ENCODE measurements at places on chromosomes 11 and 22.

DNA sequence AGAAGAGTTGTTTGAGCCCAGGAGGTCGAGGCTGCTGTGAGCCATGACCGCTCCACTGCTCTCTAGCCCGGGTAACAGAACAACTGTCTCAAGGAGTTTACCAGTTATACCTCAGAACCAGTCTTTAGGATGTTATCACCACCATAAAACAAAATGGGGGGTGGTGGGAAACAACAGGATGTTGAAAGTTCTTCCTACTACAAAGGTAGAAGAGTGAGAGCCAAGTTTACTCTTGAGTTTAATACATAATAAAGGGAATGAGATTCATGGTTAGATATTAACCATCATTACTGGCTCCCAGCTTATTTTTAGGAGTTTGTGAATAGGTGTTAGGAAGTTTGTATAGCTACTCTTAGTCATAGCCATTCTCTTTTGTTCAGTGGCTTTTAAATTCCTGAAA is 78.8 kb upstream of the HORMAD2 start:
- DNase-seq, result no peak

- no peak for DNase-seq
These were observed 83.5 kb downstream of the SNX19 start for GRCh38 chr11:130832566-130833425.

DNA sequence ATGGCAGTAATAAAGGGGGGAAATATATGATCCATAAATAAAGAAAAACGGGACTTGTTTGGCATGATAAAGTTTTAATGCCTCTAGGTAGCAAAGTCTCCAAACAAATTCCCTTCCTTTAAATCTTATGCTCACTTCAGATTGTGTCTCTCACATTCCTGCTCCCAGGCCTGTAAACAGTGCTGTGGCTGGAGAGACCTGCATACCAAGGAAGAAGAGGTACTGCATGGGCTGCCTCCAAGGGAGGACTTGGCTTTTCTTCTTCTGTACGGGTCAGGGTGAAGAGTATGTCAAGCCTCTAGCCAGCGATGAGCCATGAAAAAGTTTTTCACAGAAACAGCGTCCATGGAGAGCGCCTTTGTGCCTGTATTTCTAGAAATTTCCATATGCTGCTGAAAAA is 161.8 kb downstream of the KIRREL3 start:
- DNase-seq, result no peak

- no peak for DNase-seq
These were observed 29.9 kb downstream of the NADSYN1 start for GRCh38 chr11:71482746-71483364.

DNA sequence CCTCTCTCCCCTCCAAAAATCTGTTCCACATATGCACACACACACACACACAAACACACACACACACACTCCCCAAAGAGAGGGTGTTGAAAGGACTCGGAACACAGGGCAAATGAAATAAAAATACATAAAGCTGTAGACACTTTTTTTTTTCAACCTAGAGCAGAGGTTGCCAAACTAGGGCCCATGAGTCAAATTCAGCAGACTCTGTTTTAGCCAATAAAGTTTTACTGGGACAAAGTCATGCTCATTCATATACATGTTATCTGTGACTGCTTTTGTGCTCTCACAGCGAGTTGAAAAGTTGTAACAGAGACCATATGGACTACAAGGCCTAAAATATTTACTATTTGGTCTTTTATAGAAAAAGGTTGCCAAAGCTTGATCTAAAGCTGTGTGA is 8.9 kb downstream of the IMMP1L start:
- no peak for DNase-seq

GRCh38 chr11:69552951-69553350 is 71.5 kb downstream of the LINC01488 start:
- DNase-seq, result no peak

DNA sequence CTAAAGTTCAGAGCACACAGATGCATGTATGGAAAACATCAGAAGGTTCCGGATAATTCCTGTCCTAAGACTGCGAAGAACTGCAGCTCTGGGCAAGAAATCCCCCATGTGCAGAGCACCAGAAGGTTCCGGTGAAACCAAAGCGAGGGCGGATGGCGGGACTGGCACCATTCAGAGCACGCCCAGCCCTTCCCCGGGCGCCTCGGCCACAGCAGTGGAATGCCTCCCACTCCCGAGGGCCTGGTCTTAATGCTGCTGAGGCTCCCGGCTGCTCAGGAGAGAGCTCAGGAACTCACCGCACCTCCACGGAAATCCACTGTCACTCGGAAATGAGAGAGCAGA is 43.1 kb downstream of the BRD1 start:
- peak; percentile 77 for DNase-seq

DNA sequence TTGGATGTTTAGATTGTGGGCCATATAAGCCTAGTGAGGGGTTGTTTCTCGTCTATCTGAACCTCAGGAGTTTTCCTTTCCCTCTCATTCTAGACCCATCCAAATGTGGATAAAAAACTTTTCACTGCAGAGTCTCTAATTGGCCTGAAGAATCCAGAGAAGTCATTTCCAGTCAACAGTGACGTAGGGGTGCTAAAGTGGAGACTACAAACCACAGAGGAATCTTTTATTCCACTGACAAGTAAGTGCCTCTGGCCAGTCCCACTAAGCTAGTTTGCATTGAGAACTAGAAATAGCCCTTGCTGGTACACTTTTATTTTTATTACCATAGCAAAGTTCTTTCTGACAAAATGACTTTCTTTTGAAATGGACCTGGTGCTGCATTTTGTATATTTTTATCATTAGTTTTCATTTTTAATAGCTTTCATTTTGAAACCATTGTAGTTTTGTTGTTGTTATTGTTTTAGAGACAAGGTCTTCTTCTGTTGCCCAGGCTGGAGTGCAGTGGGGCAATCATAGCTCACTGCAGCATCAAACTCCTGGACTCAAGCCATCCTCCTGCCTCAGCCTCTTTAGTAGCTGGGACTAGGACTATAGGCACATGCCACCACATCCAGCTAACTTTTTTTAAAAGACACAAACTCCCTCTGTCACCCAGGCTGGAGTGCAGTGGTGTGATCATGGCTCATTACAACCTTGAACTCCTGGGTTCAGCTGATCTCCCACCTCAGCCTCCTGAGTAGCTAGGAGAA is 14.6 kb upstream of the PHLDB1 start:
- no peak for DNase-seq

Measured in posterior cingulate gyrus (tissue), 11 donors.